ENCODE measurements at places on chromosomes 3 and 15.

DNA sequence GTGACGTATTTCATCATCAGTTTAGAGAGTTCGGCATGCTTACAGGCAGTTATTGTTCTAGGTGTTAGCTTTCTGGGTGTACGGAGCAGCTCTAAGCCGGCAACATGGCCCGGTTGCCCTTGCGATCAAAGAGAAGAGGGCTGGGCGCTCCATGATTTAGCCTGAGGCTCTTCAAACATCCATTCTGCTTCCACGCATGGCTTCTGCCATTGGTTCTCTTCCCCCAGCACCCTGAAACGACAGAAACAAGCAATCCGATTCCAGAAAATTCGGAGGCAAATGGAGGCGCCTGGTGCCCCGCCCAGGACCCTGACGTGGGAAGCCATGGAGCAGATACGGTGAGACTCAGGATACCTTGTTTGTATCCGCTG is 574 bp downstream of the NGRN start:
- peak; percentile 39 for DNase-seq

GRCh38 chr3:84965141-84965540 is 6.4 kb downstream of the CADM2 start:
- DNase-seq, result peak; percentile 12

- peak; percentile 49 for DNase-seq
These were observed 18.0 kb upstream of the SLTM start for GRCh38 chr15:58951388-58952007.

- DNase-seq, result no peak
These were observed 131.1 kb downstream of the XXYLT1 start for GRCh38 chr3:195139876-195140240.

GRCh38 chr15:97545799-97546198 is 414.7 kb upstream of the ARRDC4 start:
- no peak for DNase-seq

DNA sequence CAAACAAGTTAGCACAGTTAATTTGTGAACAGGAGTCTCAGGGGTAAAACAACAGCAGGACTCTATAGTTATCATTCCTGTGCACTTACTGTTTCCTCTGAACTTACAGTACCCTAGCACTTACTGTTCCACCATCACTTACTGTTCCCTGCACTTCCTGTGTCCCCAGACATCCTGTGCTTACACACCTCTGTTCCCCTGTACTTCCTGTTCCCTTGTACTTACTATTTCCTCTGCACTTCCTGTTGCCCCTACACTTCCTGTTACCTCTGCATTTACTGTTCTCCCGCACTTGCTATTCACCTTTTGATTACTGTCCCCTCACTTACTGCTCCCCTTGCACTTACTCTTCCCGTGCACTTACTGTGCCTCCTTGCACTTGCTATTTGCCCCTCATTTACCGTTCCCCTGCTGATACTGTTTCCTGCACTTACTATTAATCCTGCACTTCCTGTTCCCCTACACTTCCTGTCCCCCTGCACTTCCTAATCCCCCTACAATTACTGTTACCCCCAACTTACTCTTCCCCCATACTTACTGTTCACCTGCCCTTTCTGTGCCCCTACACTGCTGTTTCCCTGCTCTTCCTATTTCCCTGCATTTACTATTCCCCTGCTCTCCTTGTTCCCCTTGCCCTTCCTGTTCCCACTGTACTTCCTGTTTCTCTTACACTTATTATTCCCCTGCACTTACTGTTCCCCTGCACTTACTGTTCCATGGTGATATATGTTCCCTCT is 30.3 kb downstream of the TPRA1 start:
- DNase-seq, result no peak

- DNase-seq, result no peak
These were observed 251.0 kb upstream of the ICE2 start for GRCh38 chr15:60729850-60730458.

DNA sequence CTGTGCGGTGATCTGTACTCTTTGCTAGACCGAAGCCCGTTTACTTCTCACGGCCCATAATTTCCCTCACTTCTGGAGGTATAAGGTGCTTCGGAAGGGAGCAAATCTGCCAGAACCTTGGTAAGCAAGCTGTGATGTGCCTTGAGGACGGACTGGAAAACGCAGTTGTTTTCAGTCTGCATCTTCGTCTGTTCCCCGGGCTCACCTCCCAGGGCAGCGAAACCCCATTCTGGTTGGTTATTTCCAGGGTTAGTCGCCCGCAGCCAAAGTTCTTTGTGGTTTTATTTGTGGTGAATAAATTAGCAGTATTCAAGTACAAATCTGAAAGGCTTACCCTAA is 401 bp downstream of the RAMAC start:
- no peak for DNase-seq

GRCh38 chr3:72308641-72309040 is 523.7 kb upstream of the PROK2 start:
- DNase-seq, result no peak

DNA sequence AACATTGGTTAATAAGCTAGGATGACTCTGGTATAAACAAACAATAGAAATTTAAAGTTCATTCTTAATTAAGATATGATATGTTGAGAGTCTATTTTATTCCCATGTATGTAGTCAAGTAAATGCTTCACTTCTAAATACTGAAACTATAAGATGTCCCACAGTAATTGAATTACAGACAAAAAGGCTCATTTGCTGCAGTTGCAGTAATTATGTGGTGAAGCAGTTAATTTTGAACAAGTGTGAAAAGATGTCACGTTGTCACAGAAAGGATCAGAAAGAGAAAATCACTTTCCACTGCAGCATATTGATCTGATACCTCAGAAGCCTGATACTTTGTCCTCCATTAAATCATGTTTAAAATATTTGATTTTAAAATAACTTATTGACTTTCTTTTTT is 159.8 kb downstream of the BBX start:
- DNase-seq, result no peak

GRCh38 chr3:57409471-57409870 is 117.0 kb upstream of the ASB14 start:
- no peak for DNase-seq

GRCh38 chr3:65908588-65908987 is 130.1 kb downstream of the MAGI1 start:
- no peak for DNase-seq

- DNase-seq, result peak; percentile 62
These were observed 35.2 kb downstream of the BDH1 start for GRCh38 chr3:197520311-197521276.

DNA sequence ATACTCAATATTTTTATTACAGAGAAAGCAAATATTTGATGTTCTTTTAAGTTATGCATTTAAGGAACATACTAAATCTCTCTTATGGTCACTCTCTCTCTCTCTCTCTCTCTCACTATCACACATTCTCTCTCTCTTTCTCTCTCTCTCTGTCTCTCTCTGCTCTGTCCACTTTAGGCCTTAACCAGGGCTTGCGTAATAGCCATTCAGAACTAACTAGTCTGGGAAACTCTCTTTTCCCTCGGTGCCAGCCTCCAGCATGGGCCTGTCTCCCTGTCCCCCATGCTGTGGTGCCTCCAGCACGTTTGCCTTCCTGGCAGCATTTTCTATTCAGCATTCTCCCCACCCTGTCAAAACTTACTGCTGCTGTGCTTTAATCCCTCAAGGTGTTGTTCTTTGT is 389.7 kb downstream of the ROBO1 start:
- DNase-seq, result no peak

GRCh38 chr3:63642488-63642887 is 10.0 kb upstream of the SNTN start:
- DNase-seq, result no peak

DNA sequence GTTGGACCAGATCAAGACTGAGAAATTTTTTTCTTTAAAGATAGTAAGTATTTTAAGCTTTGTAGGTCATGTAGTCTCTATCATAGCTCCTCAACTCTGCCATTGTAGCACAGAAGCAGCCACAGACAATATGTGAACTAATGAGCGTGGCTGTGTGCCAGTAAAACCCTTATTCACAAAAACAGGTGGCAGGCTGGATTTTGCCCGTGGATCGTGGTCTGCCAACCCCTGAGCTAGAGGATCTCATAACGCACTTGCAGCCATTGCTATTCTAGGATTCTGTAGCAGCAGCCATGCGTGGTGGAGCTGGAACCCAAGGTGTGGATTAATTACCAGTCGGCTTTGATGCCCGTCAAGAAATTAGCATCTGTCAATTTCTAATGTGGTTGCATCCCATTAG is 68.7 kb upstream of the PLXNA1 start:
- DNase-seq, result no peak

DNA sequence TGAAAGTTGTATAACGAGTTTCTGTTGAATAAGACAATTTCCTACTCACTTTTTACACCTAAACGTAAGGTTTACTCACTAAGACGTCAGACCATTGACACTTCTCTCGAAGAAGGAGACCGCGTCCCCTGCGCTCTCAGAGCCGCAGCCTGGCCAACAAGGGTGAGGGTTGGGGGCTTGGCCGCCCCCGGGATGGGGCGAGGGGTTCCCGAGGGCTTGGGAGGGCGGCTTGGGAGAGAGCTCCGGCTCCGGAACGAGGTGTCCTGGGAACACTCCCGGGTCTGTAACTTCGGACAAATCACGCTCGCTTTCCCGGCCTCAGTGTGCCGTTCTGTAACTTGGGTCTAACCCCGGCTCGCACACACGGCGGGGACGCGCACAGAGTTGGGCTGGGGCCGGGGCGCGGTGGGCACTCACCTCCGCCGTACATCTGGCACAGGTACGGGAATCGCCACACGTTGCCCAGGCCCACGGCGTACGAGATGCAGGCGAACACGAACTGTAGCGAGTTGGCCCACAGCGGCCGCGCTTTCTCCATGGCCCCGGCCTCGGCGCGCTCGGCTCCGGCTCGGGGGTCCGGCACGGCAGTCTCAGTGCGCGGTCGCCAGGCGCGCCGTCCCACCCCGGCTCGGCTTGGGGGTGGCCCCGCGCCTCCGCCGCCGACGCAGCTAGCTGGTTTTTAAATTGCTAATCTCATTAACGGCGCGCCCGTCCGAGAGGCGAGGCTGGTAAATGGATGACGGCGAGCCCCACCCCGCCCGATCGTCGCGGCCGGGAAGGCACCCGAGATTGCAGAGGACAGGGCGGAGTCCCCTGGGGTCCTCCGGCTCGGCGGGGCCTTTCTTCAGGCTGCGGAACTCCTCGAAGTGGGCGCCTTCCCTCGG is at the start of gene SLC6A20:
TSS of gene SLC6A20 (minus strand) at position 655 of the 884 bp plus-strand sequence. CDS start at position 538, 117 bp downstream.
- no peak for DNase-seq

- DNase-seq, result no peak
These were observed 14.4 kb downstream of the ABHD17C start for GRCh38 chr15:80709542-80709941.

GRCh38 chr15:60708684-60709083 is 229.7 kb upstream of the ICE2 start:
- peak; percentile 39 for DNase-seq

Measured in fibroblast of skin of back (primary cell).